ENCODE measurements at places on chromosomes 1 and 21.

- no peak for DNase-seq
Observed at GRCh38 chr1:233135833-233136232, 159.7 kb downstream of the PCNX2 start.

GRCh38 chr1:168608796-168609715 is 32.7 kb downstream of the XCL1 start:
- no peak for DNase-seq

DNA sequence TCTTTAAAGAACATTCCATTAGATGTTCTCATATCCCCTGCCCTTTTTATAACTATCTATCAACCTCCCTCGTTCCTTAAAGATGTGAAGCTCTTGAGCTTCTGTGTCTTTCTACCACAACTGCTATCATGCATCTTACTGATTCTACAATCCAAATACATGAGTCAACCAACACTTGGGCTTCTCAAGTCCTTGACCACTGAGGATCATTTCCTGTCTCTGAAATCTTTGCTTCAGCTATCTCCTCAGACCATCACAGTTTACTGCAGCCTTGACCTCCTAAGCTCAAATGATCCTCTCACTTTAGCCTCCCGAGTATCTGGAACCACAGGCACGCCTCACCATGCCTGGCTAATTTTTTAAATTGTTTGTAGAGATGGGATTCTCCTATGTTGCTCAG is 75.2 kb downstream of the FMO4 start:
- DNase-seq = no peak

- no peak for DNase-seq
Observed at GRCh38 chr21:32340863-32341848, 42.5 kb downstream of the MRAP start.

- no peak for DNase-seq
Observed at GRCh38 chr1:194355488-194356106, 1169.2 kb upstream of the B3GALT2 start.

DNA sequence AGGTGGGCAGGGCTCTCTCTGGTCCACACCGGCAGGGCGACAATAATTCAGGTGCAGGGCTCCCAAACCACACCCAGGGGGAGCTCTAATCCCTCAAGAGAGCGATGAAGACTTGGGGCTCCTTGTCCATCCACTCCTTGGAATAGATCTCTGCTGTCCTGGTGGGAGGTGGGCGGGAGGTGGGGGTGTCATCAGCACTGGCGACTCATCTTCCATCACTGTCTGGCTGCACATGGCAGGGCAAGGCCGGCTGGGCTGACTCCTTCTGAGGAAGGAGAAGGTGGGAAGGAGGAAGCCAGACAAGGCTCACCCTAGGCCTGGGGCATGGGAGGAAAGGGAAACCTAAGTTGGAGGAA is 29.3 kb downstream of the TNNT2 start:
- no peak for DNase-seq

GRCh38 chr1:115809076-115809475 is 31.9 kb downstream of the NHLH2 start:
- DNase-seq = no peak

GRCh38 chr1:90393025-90393424 is 324.1 kb downstream of the BARHL2 start:
- DNase-seq = no peak

GRCh38 chr1:186904361-186904760 is 75.6 kb downstream of the PLA2G4A start:
- no peak for DNase-seq

GRCh38 chr21:42846221-42846620 is 33.1 kb downstream of the WDR4 start:
- no peak for DNase-seq

GRCh38 chr1:30920827-30921226 is 12.3 kb upstream of the SDC3 start:
- no peak for DNase-seq

DNA sequence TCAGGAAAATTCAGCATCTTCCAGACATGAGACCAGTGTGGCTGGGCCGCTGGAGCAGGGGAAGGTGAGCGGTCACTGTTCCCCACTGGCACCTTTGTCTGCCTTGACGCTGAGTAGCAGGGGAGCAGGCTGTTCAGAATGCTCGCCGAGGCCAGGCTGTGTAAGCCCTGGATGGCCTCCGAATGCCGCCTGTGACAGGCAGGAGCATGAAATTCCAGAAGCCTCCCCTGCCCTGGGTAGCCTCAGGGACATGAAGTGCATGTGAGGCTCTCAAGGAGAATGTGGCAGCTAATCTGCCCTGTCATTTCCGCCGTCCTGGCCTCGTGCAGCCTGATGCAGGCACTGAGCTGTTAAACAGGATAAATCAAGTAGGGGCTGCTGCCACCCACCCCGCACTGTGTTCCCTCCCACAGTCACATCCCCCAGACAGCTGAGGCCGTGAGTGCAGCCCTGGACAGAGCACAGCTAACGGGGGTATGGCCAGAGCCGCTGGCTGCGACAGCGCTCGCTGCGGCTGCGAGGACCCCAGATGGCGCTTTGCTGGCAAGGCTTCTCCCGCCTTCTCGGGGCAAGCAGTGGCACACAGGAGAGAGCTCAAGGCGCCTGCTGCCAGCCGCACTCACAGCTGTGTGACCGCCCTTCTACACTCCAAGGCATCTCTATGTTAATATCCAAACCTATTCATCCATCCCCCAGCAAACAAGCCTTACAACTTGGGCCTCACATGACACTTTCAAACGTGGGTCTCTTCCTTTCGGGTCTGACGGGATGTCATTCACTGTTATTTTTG is 105.0 kb upstream of the COL6A1 start:
- DNase-seq = no peak

DNA sequence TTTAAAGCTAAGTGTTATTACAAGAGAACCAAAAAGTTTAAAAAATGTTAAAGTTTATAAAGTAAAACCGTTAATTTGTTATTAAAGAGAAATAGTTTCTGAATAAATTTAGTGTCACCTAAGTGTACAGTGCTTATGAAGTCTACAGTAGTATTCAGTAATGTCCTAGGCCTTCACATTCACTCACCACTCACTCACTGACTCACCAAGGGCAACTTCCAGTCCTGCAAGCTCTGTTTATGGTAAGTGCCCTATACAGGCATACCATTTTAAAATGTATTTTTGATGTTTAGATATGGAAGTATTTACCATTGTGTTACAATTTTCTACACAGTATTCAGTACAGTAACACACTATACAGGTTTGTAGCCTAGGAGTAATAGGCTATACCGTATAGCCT is 60.1 kb upstream of the GCLM start:
- DNase-seq = no peak

GRCh38 chr21:16322454-16322853 is 592.7 kb downstream of the USP25 start:
- no peak for DNase-seq

DNA sequence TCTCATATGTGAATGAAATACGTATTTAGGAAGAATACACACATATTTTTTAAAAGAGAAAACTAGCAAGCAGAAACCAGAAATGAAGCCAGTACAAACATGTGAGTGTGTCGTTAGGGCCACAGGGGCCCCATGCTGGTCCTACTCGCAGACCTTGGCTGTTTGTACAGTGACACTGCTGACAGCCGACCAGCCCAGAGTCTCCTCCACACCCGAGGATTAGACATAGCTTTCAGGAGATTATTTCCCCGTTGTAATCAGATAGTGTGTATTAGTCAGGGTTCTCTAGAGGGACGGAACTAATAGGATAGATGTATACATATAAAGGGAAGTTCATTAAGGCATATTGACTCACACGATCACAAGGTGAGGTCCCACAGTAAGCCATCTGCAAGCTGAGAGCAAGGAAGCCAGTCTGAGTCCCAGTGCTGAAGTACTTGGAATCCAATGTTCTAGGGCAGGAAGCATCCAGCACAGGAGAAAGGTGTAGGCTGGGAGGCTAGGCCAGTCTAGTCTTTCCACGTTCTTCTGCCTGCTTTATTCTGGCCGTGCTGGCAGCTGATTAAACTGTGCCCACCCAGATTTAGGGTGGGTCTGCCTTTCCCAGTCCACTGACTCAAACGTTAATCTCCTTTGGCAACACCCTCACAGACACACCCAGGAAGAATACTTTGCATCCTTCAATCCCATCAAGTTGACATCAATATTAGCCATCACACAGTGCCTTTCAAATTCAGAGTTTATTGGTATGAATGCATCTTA is 51.2 kb downstream of the DIP2A start:
- no peak for DNase-seq

DNA sequence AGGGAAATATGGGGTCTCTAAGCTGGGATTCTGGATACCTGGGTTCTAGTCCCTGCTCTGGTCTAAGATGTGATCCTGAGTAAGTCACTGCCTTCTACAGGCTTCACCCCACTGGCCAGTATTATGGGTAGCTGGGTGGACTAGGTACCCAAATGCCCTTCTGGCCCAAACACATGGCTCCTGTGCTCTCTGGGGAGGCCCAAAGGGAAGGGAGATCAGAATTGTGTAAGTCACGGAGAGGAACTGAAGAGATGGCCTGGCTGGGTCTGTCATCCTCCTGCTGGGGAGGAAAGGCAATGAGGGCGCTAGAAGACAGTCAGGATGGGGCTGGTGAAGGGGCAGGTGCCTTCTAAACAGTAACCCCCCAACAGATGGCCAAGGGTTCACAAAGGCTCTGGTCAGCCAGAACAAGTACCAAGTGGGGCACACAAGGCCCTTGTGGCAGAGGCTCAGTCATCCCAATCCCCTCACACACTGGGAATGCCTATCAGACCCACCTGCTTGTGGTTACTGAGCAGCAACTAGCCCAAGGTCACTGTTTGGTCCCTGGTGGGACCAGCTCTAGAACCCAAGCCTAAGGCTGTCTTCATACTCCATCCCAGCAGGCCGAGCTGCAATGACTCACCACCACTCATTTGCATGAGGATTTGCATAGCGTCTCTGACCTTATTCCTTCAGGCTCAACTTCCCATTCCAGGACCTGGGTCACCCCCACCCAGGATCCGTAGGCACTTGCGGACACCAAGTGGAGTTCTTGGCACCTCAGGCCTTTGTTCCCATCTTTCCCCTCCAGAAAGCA is 9.2 kb downstream of the MEF2D start:
- DNase-seq = no peak

- no peak for DNase-seq
Observed at GRCh38 chr1:204705888-204706837, 20.6 kb upstream of the LRRN2 start.

- DNase-seq = no peak
Observed at GRCh38 chr1:11885916-11886315, 27.2 kb upstream of the NPPB start.

GRCh38 chr1:98278055-98278454 is 357.2 kb upstream of the DPYD start:
- no peak for DNase-seq

DNA sequence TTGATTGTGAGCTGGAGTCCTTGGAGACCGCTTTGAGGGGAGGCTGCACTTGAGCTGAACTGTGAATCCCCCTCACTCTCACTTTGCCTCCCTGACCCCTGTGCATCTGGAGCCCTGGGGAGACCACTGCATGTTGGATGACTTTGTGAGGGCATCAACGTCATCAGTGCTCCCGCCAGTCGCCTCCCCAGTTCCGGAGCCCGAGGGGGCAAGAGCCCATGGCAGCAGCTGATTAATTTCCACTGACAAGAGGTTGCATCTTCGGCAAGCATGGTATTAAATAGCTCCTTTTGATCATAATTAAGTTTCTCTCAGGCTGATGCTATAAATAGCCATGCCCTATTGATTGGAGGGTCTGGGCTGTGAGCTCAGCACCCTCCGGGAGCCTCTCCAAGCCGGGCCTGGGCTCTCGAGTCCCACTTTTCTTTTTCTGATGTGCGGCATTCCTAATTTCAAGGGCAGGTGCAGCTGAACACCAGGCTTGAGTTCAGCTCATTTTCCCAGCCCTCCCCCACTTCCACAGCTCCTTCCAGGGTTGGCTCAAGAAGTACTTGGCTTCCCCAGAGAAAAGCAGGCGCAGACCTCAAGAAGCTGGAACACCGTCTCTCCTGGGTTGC is 33.2 kb downstream of the KCND3 start:
- DNase-seq = no peak

DNA sequence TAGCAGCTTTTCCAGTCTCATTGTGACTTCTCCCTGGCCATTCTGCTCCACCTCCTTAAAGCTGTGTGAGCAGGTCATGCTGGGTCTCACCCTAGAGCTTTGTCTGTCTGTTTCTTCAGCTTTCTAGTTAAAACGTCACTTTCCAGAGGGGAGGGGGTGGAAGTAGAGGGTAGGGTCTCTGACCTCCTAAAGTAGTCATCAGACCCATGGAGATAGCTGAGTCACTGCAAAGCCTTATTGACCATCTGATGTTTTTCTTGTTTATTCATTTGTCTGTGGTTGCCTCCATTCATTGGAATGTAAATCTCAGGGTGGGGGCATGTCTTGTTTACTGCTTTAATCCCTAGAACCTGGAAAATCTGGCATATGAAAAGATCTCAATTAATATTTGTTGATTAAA is 52.7 kb downstream of the ELF3 start:
- DNase-seq = no peak

DNA sequence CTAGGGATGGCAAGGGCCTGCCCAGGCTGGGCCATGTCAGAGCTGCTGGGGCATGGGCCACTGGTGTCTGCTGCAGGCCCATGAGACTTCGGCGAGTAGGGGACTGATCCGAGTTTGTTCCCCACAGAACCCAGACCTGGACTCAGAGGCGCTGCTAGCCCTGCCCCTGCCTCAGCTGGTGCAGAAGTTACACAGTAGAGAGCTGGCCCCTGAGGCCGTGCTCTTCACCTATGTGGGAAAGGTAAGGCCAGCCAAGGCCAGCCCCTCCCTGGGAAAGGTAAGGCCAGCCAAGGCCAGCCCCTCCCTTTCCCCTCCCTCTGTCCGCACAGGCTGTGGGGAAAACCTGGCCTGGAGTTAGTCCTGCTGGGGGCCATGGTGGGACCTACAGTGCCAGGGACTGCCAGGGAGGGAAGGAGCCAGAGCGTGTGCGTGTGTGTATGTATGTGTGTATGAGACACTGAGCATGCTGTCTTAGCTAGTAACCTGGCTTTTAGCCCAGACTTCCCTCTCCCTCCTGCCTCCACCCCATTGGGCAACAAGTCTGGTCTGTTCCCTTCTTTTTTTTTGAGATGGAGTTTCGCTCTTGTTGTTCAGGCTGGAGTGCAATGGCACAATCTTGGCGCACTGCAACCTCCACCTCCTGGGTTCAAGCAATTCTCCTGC is 8.0 kb downstream of the FAAH start:
- no peak for DNase-seq

DNA sequence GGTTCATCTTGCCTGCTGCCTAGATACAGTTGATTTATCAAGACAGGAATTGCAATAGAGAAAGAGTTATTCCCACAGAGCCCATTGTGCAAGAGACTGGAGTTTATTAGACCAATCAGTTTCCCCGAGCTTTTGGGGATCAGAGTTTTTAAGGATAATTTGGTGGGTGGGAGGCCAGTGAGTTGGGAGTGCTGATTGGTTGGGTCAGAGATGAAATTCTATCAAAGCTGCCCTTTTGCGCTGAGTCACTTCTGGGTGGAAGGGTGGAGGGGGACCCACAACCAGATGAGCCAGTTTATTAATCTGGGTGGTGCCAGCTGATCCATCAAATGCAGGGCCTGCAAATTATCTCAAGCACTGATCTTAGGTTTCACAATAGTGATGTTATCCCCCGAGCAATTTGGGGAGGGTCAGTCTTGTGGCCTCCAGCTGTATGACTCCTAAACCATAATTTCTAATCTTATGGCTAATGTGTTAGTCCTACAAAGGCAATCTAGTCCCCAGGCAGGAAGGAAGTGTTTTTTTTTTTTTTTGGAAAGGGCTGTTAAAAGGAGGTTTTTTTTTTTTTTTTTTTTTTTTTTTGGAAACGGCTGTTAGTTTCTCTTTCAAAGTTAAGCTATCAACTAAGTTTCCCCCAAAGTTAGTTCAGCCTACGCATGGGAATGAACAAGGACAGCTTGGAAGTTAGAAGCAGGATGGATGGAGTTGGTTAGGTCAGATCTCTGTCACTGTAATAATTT is 7.4 kb downstream of the SLC16A4 start:
- no peak for DNase-seq

GRCh38 chr1:1407636-1408318 is 684 bp upstream of the MRPL20 start:
- no peak for DNase-seq

Measured in T follicular helper cell (primary cell).